ENCODE measurements at places on chromosomes 6 and 20.

GRCh38 chr20:43750774-43751166 is 24.0 kb upstream of the GTSF1L start:
- no peak for DNase-seq

DNA sequence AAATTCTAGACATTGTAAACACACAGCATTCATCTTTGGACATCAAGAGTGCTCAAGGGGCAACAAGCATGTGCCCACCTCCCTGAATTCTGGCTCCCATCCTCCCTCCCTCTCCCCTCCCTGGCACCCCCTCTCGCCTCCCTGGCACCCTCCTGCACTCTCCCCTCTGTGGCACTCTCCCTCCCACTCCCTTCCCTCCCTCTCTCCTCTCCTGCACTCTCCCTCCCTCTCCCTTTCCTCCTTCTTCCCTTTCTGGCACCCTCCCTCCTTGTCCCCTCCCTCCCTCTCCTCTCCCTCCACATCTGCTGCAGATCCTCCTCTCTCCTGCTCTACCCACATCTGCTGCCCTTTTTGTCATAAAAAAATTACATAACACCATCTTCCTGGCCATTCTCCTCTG is 113.0 kb upstream of the SLC22A23 start:
- DNase-seq: no peak

DNA sequence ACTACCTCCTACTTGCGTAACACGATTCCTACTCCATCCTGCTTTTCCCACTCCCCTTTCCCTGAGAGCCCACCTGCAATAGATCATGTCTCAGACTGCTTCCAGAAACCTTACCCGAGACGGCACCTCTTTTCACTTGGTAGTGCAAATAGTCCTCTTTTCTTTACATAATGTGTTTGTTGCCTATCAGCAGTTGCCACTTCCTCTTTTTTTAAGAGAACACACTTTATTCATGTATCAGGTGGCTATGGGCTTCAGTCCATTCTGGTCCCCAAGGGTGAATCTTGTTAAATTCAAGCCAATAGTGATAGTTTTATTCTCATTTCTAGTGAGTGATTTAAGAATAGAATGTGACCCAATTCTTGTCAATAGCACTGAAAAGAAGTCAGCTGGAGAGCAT is 57.7 kb upstream of the FERMT1 start:
- DNase-seq: no peak

DNA sequence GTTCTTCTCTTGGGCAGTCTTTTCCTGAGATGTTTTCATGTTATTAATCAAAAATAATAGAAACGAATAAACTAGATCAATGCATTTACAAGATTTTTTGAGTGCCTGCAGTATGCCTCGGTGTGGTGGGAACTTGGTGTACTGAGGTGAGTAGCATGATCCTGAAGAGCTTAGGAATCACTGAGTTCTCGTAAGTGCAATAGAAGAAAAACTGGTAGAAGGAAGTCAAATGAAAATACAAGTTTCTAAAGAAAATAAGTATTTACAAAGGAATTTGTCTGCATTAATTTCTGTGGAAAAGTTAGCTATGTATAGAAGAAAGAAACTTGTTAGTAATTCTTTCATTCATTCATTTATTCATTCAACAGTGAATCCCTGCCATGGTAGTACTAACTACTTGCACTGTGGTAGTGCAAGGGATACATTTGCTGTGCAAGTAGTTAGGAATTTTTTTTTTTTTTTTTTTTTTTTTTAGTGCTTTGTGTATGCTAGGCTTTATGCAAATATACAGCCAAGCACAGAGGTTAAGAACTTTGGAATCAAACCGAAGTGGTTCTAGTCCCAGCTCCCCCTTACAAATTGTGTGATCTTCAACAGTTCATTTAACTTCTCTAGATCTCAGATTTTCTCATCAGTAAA is 13.9 kb downstream of the NT5E start:
- DNase-seq: no peak

GRCh38 chr6:116764961-116765841 is at the start of gene FAM162B:
TSS of gene FAM162B (minus strand) at chr6:116765719. CDS start at chr6:116765576, 143 bp downstream.
- DNase-seq: no peak

- DNase-seq: no peak
Observed at GRCh38 chr6:155234167-155234566, 29.6 kb upstream of the CLDN20 start.

DNA sequence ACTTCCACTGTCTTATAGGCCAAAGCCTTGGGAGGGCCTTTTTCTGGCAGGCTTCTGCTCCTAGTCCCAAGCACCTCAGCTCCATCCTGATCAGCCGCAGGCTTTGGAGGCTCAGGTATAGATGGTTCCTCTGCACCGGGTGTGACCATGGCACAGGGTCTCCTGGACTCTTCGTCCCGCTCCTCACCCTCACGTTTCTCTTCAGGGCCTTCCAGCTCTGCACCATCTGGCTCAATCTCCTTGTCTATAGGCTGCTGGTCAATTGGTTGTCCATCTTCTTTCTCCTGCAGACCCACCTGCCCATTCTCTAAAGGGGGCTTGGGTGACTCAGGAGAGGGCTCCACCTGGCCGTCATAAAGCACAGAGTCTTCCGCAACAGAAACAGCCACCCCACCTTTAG is 37.0 kb downstream of the BFSP1 start:
- DNase-seq: no peak

DNA sequence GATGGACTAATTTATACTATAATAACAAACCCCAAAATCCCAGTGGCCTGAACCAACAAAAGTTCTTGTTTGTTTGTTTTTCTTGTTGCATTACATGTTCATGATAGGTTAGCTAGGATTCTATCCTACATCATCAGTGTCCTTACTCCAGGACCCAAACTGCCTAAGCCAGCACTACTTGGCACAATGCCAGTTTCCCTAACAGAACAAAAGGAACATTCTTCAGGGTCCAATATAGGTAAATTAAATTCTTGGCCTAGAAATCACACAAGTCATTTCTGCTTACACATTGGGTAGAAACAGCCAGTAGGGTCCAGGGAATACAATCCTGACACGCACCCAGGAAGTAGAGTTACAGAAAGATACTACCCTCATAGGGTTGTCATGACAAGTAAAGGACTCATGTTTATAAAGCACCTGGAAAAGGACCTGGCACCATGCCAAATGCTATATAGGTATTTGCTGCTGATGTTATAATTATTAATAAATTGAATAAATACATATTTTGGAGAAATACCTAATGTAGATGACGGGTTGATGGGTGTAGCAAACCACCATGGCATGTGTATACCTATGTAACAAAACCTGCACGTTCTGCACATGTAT is 38.8 kb downstream of the RCAN2 start:
- no peak for DNase-seq

- no peak for DNase-seq
Observed at GRCh38 chr20:17712201-17712600, 12.4 kb downstream of the BANF2 start.

DNA sequence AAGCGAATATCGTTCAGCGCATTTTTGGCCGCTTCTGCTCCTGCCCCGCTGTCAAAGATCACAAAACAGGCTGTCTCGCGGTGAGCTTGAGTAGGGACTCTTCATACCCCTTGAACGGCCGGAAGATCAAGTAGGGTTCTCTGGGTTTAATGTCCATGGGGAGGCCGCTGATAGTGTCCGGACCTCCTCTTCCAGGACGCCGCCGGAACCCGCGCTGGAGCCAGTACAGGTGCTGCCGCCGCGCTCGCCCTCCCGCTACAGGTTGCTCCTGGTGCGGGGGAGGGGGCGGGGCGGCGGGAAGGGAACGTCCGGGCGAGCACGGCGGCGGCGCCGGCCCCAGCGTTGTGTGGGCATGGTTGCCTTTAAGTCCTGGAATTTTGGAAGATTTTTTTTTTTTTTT is 67.4 kb downstream of the KHDC1L start:
- no peak for DNase-seq

- no peak for DNase-seq
Observed at GRCh38 chr6:87421576-87421975, 13.8 kb downstream of the CFAP206 start.

DNA sequence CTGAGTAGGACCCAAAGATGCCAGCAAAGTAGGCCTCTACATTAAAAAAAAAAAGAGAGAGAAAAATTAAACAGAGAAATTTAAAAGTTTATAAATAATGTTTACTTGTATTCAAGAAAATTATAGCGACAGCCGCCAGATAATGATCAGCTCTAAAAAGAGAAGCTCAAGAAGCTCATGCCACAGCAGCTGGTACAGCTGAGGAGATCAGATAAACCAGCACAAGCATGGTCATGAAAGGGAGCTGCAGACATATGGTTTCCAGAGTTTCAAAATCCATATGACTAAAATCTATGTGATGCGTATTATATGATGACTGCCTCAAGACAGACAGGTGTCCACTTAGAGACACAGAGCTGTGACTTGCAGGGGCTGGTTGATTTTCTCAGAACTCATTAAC is 13.6 kb upstream of the HLA-C start:
- DNase-seq: no peak

GRCh38 chr6:37528541-37528940 is 28.8 kb upstream of the CCDC167 start:
- no peak for DNase-seq

DNA sequence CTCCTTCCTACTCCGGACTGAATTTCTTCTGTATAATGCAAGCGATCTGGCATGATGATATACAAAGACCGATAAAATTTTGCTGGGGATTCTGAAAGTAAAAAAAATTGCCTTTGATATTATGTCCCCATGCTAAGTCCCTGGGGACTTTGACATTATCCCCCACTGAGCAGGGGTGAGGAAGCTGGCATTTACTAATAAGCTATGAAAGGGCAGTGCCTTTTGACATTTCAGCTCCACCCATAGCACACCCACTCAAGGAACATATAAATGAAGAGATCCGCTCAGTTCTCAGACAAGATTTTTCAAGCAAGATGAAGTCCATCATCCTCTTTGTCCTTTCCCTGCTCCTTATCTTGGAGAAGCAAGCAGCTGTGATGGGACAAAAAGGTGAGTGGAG is at the start of gene SEMG2:
Gene SEMG2 (plus strand): TSS at position 298 of the 400 bp plus-strand sequence. CDS start 17 bp downstream, at position 315.
- no peak for DNase-seq

DNA sequence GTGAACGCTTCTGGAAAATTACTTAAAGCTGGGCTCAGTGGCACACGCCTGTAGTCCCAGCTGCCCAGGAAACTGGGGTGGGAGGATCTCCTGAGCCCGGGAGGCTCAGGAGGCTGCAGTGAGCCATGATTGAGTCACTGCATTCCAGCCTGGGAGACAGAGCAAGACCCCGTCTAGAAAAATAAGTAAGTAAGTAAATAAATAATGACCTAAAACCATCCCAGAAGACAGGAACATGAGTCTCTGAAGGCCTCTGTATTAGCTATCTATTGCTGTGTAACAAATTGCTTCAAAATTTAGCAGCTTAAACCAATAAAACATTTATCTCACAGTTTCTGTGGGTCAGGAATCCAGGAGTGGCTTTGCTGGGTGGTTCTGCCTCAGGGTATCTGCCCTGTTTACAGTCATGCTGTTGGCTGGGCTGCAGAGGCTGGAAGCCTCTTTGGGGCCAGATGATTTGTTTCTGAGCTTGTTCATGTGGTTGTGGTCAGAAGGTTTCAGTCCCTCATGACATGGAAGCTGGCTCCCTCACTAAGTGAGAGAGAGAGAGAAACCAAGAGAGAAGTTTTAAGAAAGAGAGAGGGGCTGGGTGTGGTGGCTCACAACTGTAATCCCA is 48.4 kb upstream of the NCOA3 start:
- no peak for DNase-seq

- DNase-seq: no peak
Observed at GRCh38 chr6:37714836-37715420, 17.2 kb upstream of the MDGA1 start.

- no peak for DNase-seq
Observed at GRCh38 chr6:157672726-157673412, 150.2 kb upstream of the SNX9 start.

DNA sequence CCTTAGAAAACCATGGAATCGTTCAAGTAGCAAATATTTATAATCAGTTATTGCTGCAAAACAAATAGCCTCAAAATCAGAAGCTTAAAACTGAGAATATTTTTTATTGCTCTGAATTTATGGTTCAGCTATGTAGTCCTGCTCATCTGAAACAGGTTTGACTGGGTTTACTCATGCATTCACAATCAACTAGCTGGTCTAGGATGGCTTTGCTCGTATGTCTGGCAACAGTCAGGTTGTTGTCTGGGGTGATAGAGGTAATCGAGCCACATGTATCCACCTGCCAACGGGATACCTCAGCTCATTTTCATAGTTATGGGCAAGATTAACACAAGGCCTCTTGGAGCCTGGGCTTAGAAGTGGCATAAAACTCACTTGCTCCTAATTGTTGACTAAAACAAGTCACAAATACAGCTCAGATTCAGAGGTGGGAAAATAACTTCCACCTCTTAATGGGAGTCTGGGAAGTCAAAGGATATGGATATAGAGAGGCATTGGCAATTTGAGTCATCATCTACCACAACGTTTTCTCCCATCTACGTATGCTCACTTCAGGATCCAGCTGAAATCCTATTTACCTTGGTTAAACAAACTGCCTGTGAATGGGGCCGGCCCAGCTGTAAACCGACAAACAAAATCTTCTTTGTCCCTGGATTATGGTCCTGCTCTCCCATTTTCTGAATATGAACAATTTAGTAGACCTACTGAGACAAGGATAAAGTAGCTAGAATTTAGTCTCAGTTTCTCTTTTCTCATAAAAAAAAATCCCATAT is 54.5 kb upstream of the TENT5A start:
- no peak for DNase-seq

DNA sequence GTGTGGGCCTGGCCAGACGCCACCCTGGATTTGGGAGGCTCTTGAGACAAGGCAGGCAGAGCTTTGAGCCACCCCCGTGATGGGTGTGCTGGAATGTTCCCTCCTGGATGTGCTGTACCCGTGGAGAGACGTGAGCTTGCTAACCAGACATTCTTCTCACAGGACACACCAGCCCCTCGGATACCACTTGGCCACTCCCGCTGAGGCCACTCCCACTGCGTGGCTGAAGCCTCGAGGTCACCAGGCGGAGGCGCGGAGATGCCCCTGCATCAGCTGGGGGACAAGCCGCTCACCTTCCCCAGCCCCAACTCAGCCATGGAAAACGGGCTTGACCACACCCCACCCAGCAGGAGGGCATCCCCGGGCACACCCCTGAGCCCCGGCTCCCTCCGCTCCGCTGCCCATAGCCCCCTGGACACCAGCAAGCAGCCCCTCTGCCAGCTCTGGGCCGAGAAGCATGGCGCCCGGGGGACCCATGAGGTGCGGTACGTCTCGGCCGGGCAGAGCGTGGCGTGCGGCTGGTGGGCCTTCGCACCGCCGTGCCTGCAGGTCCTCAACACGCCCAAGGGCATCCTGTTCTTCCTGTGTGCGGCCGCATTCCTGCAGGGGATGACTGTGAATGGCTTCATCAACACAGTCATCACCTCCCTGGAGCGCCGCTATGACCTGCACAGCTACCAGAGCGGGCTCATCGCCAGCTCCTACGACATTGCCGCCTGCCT is 14.1 kb downstream of the SLCO4A1 start:
- DNase-seq: no peak

- no peak for DNase-seq
Observed at GRCh38 chr6:84912472-84913322, 148.3 kb upstream of the TBX18 start.

DNA sequence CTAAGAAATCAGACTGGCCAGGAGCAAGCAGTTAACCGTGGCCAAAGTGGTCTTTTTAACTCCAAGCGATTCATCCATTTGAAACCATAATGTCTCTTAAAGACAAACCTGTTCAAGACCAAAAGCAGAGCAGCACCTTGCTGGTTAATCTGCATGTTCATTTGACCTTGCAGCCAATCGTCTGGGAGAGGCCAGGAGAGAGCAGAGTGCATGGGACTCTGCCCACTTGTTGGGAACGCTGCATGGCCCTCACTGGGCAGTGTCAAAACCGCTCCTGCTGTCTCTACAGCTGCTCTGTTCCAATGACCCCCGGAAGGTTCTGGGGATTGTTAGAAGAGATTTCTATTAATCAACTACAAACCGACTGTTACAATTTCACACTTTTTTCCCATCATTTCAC is 79.6 kb downstream of the OLIG3 start:
- no peak for DNase-seq

GRCh38 chr6:81818901-81819361 is 66.5 kb upstream of the TENT5A start:
- no peak for DNase-seq

All from amygdala (tissue), 56 donors.